Stimulated activated CD4-positive, alpha-beta T cell treated with anti-CD3 and anti-CD28 coated beads, TNF-alpha, amount 100 ng/mL, for 24 hours (primary cell): ENCODE measurements at places on chromosomes 2 and 18.

DNA sequence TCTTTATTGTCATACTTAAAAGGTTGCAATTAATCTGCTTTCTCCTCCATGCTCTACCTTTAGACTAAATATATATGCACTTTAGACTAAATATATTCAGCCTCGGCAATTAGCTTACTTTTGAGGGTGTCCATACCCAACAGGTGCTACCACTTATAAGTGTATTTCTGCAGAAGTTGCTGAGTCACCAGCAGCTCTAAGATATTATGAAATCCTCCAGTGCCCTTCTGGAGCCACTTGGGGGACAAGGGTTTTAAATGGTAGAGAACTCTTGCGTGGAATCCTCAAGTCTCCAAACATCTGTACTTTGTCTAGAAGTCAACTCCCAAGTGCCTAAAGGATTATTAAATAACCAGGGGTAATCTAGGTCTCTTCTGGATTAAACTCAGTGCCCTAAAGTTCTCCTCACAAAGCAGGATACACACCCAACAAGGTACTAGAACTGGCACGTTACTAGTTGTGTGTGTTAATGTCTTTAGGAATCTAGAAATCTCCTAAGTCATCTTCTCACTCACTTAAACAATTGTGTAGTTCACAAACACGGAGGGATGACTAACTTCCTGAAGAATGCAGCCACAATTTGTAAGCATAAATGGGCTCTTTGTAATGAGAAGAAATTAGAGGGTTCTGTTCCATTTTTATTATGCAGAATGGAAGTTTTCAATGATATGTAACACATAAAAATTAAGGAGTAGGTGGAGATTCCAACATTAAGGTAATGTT is 159.7 kb downstream of the CD226 start:
- no peak for DNase-seq

- peak; percentile 76 for DNase-seq
Measured at GRCh38 chr18:46097801-46098615, at the start of gene ATP5F1A. ATP5F1A (minus strand) TSS chr18:46098296; CDS start chr18:46098231, 65 bp downstream.

GRCh38 chr18:23266717-23267446 is 131.6 kb downstream of the CABLES1 start:
- DNase-seq = no peak

- no peak for DNase-seq
Measured at GRCh38 chr2:7694076-7694985, 777.1 kb downstream of the RNF144A start.

GRCh38 chr18:25827228-25827627 is 263.2 kb downstream of the SS18 start:
- no peak for DNase-seq

DNA sequence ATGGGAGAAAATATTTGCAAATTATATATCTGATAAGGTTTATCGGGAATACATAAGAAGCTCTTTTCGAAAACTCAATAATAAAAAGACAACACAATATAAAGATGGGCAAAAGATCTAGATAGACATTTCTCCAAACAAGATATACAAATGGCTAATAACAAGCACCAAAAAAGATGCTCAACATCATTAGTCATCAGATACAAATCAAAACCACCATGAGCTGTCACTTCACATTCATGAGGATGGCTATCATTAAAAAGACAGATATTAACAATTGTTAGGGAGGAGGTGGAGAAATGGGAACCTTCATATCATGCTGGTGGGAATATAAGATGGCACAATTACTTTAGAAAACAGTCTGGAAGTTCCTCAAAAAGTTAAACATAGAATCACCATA is 48.1 kb downstream of the HS1BP3 start:
- DNase-seq = no peak

- DNase-seq = no peak
Measured at GRCh38 chr2:219995991-219996765, 368.7 kb downstream of the SLC4A3 start.
